ENCODE measurements at places on chromosomes 1 and 21. TPM values are rescaled to one million over a fixed set of nuclear protein-coding genes. Genes with fewer than 3 reads are reported as not detected.

Gene HPDL
- total RNA-seq: 24.8 TPM

Gene STX12
- 63.7 TPM for total RNA-seq

Gene NOTCH2
- total RNA-seq: 47.6 TPM

Gene FAAH
- 131 TPM for total RNA-seq

Gene SSR2
- total RNA-seq: 238 TPM

Gene KRTAP19-3
- not detected for total RNA-seq

Gene TNFRSF8
- total RNA-seq: not detected

Gene CASQ2
- total RNA-seq: 0.54 TPM

DNA sequence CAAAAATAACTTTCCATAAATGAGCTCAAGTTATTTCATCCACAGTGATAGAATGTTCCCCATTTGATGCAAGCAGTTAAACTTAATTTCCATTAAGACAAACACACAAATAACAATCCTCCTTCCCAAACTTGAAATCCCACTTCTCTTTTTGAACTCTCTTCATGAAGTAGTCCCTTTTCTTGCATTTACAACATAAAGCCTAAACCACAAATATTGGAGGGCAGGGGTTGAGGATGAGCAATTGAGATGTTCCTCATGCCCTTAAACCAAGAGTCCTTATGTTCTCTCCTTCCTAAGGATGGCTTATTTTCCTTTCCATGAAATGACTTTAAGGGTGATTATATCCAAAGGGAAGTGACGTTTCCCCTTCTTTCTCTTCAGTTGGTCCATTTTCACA lies 228.8 kb downstream of the DISC1 start:
- no peaks in the 10 kb centered on the region for H3K36me3 ChIP-seq
- H3K4me3 ChIP-seq: no peak overlapping the region
- H3K4me1 ChIP-seq: no peaks in the 10 kb centered on the region

DNA sequence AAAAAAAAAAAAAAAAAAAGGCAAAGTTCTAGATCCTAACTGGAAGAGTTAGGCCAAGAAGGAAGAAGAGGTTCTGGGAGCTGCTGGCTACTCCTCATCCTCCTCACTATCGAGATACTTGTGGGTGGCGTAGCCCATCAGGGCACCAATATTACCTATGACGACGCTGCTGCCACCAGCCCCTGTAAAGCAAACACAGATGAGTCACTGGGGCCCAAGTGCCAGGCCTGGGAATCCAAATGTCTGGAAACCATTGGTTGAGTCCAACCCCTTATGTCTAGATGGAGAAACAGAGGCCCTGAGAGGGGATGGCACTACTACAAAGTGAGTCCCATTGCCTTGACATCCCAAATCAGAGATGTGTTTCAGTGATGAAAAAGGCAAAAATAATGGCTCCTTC lies 5.7 kb downstream of the IFI6 start:
- DNase-seq: no peak
- no peaks in the 10 kb centered on the region for H3K4me1 ChIP-seq
- H3K4me3 ChIP-seq: no peak overlapping the region
- no peaks in the 10 kb centered on the region for H3K36me3 ChIP-seq
- H3K27me3 ChIP-seq: no peaks in the 10 kb centered on the region

- no peaks in the 10 kb centered on the region for H3K27me3 ChIP-seq
- no peaks in the 10 kb centered on the region for H3K36me3 ChIP-seq
- no peaks in the 10 kb centered on the region for H3K4me1 ChIP-seq
- no peak overlapping the region for H3K27ac ChIP-seq
- no peak overlapping the region for H3K4me3 ChIP-seq
Observed at GRCh38 chr1:205045146-205045545, 2.1 kb downstream of the CNTN2 start.

GRCh38 chr1:220926146-220926545 lies 46.9 kb downstream of the HLX start:
- H3K4me3 ChIP-seq: no peak overlapping the region
- H3K27me3 ChIP-seq: no peaks in the 10 kb centered on the region
- DNase-seq: no peak
- H3K4me1 ChIP-seq: no peaks in the 10 kb centered on the region

GRCh38 chr1:216958569-216958968 lies 235.3 kb upstream of the ESRRG start:
- H3K4me3 ChIP-seq: no peak overlapping the region
- DNase-seq: no peak
- H3K4me1 ChIP-seq: no peaks in the 10 kb centered on the region
- no peaks in the 10 kb centered on the region for H3K36me3 ChIP-seq
- no peaks in the 10 kb centered on the region for H3K27me3 ChIP-seq

DNA sequence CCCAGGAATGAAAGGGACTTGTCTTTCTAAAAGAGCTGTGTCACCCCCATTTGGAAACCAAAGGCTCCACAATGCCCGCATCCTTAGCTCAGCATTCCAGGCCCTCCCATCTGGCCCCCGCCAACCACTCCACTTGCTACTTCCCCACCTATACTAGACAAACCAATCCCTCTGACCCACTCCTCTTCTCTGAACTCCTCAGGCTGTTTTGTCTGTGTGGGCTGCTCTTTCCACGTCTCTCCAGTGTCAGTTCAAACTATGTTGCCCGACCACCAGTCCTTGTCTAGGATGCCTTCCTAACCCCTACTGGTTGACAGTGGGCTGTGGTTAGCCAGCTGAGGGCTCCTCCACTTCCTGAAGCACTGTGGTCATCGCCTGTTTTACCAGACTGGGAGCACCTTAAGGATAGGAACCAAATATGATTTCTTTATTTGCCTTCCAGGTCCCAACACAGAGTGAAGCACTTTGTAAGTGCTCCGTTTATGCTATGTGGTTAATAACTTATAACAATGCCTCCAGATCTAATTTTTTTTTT lies 8.1 kb upstream of the COA7 start:
- DNase-seq: no peak
- no peak overlapping the region for H3K4me3 ChIP-seq
- H3K27ac ChIP-seq: no peak overlapping the region
- H3K36me3 ChIP-seq: no peaks in the 10 kb centered on the region

GRCh38 chr1:99177465-99177864 lies 86.8 kb upstream of the PLPPR4 start:
- no peaks in the 10 kb centered on the region for H3K4me1 ChIP-seq
- H3K36me3 ChIP-seq: no peaks in the 10 kb centered on the region
- no peak overlapping the region for H3K27ac ChIP-seq
- no peak overlapping the region for H3K4me3 ChIP-seq
- no peak for DNase-seq

GRCh38 chr1:218472885-218473284 lies 127.7 kb downstream of the TGFB2 start:
- no peak overlapping the region for H3K27ac ChIP-seq
- no peak for DNase-seq
- H3K4me3 ChIP-seq: no peak overlapping the region

DNA sequence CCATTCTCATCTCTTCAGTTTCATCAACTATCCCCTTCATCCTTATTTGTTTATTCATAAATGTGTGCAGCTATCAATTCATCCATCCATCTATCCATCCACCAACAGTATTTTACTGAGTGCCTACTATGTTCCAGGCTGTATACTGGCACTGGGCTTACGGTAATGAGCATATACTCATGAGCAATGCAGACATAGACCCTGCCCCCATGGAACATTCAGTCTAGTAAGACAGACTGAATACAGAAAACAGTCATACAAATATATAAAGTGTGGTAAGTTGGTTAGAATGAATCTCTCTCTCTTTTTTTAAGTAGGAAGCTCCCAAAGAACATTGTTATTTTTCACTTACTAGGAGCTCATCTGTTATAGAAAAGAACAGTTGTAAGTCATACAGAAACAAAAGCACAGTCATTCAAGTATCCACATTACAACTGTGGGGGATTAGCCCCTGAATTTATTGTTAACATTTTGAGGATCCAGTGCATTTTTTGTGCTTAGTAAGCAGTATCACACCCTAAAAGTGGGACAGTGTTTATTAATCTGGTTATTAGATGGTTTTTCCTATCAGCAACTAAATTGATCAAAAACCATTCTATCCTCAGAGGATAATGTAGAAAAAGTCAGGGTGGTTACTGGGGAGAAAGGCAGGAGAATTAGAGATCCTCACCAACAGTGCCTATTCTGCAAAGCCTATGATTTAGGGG lies 3.6 kb downstream of the SLC16A4 start:
- H3K4me3 ChIP-seq: no peak overlapping the region
- H3K36me3 ChIP-seq: no peaks in the 10 kb centered on the region
- DNase-seq: no peak
- peaks cover 3% of the 10 kb centered on the region for H3K4me1 ChIP-seq
- no peaks in the 10 kb centered on the region for H3K27me3 ChIP-seq
- no peak overlapping the region for H3K27ac ChIP-seq

GRCh38 chr1:90862782-90863181 lies 145.7 kb upstream of the BARHL2 start:
- no peak overlapping the region for H3K4me3 ChIP-seq
- no peak for DNase-seq
- no peaks in the 10 kb centered on the region for H3K27me3 ChIP-seq

GRCh38 chr1:30807318-30808066 lies 49.9 kb upstream of the LAPTM5 start:
- DNase-seq: no peak
- peaks cover 4% of the 10 kb centered on the region for H3K27me3 ChIP-seq
- no peaks in the 10 kb centered on the region for H3K4me1 ChIP-seq
- no peak overlapping the region for H3K27ac ChIP-seq
- no peak overlapping the region for H3K4me3 ChIP-seq

- no peaks in the 10 kb centered on the region for H3K36me3 ChIP-seq
- H3K4me1 ChIP-seq: no peaks in the 10 kb centered on the region
- no peak overlapping the region for H3K27ac ChIP-seq
- DNase-seq: no peak
- no peak overlapping the region for H3K4me3 ChIP-seq
- no peaks in the 10 kb centered on the region for H3K27me3 ChIP-seq
Observed at GRCh38 chr1:156801409-156802121, 15.1 kb downstream of the SH2D2A start.

- no peaks in the 10 kb centered on the region for H3K36me3 ChIP-seq
- H3K4me1 ChIP-seq: peaks cover 16% of the 10 kb centered on the region
Observed at GRCh38 chr1:27136998-27137542, 17.9 kb downstream of the SLC9A1 start.

- H3K4me1 ChIP-seq: no peaks in the 10 kb centered on the region
- no peak overlapping the region for H3K27ac ChIP-seq
- H3K4me3 ChIP-seq: no peak overlapping the region
- no peaks in the 10 kb centered on the region for H3K27me3 ChIP-seq
- no peaks in the 10 kb centered on the region for H3K36me3 ChIP-seq
Observed at GRCh38 chr1:170544624-170545023, 12.7 kb downstream of the GORAB start.

- H3K4me1 ChIP-seq: peaks cover 10% of the 10 kb centered on the region
- H3K36me3 ChIP-seq: no peaks in the 10 kb centered on the region
- no peaks in the 10 kb centered on the region for H3K27me3 ChIP-seq
- DNase-seq: no peak
- no peak overlapping the region for H3K4me3 ChIP-seq
Observed at GRCh38 chr1:157725221-157725577, 24.6 kb upstream of the FCRL3 start.

DNA sequence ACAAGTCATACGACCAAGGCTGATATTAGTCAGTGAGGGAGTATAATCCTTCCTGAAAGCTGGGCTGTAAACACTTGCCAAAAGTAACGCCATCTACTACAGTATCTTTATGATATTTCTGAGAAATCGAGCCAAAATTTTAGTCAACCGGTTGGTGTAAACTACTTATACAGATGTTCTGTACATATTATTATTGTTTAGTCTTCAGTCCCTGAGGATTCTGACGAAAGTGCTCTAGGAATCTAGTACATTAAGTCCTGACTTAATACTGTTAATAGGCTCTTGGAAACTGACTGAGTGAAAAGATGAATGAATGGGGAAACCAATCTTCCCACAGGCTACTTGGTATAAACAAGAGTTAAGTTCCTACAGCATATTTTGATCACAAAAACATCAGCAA lies 274.3 kb downstream of the USP25 start:
- H3K27ac ChIP-seq: no peak overlapping the region
- no peaks in the 10 kb centered on the region for H3K27me3 ChIP-seq
- no peak for DNase-seq
- H3K4me1 ChIP-seq: no peaks in the 10 kb centered on the region

DNA sequence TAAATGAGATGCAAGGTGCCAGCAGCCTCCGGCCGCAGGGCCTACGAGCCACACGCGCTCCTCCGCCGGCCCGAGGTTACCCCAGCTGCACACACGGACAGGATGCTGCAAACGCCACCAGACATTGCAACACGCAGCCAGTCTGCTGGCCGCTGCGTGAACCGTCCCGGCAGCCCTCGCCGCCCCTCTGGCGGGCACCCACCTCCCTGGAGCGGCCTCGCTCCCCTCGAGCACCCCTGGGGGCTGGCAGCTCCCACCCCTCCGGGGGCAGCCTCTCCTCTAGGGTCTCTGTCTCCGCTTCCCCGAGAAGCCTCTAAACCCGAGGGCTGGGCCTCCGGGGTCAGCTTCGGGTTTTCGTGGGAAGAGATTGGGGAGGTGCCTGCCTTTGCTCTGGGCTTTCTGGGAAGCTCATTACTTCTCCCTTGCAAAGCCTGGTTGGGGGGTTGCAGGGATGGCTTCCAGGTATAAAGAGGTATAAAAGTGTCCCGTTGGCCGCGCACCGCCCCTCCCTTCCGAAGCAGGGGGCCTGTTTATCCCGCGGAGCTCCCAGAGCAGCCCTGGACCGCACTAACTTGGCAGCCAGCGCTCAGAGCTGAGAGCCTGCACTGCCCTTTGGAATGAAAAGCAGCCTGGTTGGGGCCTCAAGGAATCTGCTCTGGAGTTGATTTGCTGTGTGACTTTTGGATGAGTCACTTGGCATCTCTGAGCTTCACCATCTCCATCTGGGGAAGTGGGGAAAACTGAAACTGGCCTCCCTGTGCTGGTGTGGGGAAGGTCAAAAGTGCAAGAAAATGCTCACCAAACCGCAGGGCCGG lies 21.8 kb downstream of the DHRS3 start:
- H3K27me3 ChIP-seq: no peaks in the 10 kb centered on the region
- peak; percentile 75 for DNase-seq

DNA sequence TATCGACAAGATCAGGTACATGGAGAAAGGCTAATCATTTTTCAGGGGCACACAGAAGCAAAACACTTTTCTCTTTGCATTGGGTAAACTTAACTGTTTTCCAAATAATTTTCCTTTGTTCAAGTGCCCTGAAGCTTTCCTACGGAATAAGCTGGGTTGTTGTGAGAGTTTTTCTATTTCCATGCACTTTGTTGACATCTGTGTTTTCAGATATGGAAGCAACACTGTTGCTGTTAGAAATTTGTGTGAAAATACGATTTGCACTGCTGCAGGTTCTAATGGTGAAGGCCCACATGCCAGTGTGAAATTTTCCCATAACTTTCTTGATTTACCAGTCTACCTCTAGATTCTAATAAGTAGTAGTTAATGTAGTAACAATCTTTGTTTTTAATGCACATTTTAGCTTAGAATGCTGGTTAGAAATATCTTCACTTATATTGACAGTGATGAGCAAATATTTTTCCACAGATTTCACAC lies 18.3 kb downstream of the NFYC start:
- peak overlapping the region; percentile 76 for H3K27ac ChIP-seq
- no peaks in the 10 kb centered on the region for H3K27me3 ChIP-seq
- H3K4me3 ChIP-seq: peak overlapping the region; percentile 58
- no peak for DNase-seq
- no peaks in the 10 kb centered on the region for H3K4me1 ChIP-seq

- no peak overlapping the region for H3K4me3 ChIP-seq
- no peaks in the 10 kb centered on the region for H3K4me1 ChIP-seq
- no peak for DNase-seq
Observed at GRCh38 chr21:36694593-36695282, 4.2 kb upstream of the SIM2 start.
